Subcutaneous adipose tissue (tissue), 4 donors: ENCODE measurements at places on chromosomes 1 and 21. TPM values are rescaled to one million over a fixed set of nuclear protein-coding genes. Genes with fewer than 3 reads are reported as not detected.

Gene TRIM62
- 3.5 TPM for total RNA-seq

Gene LRRC71
- total RNA-seq: not detected

Gene NPPB
- total RNA-seq: not detected

Gene OR10Z1
- total RNA-seq: not detected

Gene PIP5K1A
- 70.9 TPM for total RNA-seq

Gene FCRL2
- total RNA-seq: not detected

Gene PGBD5
- 0.22 TPM for total RNA-seq

Gene TNFRSF4
- 1.6 TPM for total RNA-seq

Gene B3GALT5
- total RNA-seq: under 0.01 TPM

Gene LRRC53
- total RNA-seq: not detected
